ENCODE measurements at places on chromosomes 2 and 18.

DNA sequence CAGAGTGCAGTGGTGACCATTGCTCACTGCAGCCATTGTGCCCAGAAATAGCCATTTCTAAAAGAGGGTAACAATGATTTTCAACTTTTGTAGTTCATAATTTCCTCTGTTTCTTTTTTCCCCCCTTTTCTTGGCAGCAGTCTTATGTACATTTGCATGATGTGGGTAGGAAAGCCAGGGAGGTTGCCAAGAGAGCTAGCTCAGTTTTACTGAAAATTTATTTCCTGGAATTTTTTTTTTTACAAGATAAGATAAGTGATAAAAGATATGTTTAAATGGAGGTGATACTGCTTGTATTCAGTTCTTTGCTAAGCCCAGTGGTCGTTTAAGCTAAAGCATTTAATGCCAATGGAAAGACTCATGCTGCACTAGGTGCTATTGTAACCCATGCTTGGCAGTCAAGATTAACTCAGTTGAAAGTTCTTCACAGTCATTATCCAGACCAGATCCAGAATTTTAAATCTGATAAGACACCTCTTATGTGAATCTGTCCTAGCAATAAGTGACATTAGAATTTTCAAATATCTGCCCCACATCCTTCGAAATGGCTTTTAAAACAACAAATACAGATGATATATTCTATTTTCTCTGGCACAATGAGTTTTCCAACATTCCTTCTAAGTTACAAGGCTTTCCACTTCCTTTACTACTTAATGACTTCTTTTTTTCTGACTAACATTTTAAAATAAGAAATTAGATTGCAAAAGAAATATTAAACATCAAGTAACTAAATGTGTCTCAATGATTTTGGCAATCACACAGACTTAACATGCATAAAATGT, 4.4 kb upstream of the ATP8B1 start:
- DNase-seq: no peak

- no peak for DNase-seq
Observed at GRCh38 chr2:169039702-169040101, 8.6 kb upstream of the ABCB11 start.

- DNase-seq: no peak
Observed at GRCh38 chr2:120783371-120783791, 47.7 kb downstream of the GLI2 start.

GRCh38 chr2:98731041-98731893, at the start of gene MGAT4A:
TSS of gene MGAT4A (minus strand) at chr2:98731132. CDS start at chr2:98726332, 4,800 bp downstream.
- DNase-seq: peak; percentile 37
